ENCODE measurements at places on chromosomes 13 and 19. TPM values are rescaled to one million over a fixed set of nuclear protein-coding genes. Genes with fewer than 3 reads are reported as not detected.
A peak's percentile ranks its signal among the peaks of the same experiment; 100 is the strongest.

DNA sequence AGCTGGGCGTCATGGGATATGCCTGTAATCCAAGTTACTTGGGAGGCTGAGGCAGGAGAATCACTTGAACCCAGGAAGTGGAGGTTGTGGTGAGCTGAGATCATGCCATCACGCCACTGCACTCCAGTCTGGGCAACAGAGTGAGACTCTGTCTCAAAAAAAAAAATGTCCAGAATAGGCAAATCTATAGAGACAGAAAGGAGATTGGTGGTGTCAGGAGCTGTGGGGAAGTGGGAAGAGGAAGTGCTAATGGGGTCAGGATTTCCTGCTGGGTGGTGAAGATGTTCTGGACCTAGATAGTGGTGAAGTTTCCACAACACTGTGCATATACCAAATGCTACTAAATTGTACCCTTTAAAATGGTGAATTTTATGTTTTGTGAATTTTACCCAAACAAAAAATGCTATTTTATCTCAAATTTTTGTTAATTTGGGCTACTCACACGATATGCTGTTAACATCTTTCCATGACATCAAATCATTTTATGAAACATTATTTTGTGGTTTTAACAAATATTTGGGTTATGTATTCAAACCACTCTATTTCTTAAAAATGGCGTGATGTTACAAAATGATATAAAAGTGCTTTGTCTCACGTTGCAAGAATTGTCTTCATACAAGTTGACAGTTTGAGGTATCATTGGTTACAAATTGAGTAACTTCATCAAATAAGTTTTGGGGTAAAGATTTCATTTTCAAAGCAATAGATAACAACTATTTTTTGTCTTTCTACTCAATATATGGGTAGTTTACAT lies 7.4 kb upstream of the CYP4F3 start:
- no peak overlapping the region for H3K27ac ChIP-seq
- H3K27me3 ChIP-seq: peaks cover 11% of the 10 kb centered on the region
- H3K36me3 ChIP-seq: no peaks in the 10 kb centered on the region
- no peak for DNase-seq

- H3K27me3 ChIP-seq: no peaks in the 10 kb centered on the region
- no peak overlapping the region for H3K27ac ChIP-seq
- H3K4me3 ChIP-seq: no peak overlapping the region
- H3K4me1 ChIP-seq: no peaks in the 10 kb centered on the region
- DNase-seq: no peak
Measured at GRCh38 chr13:108708921-108709320, 79.5 kb downstream of the MYO16 start.

- H3K4me3 ChIP-seq: no peak overlapping the region
- H3K36me3 ChIP-seq: no peaks in the 10 kb centered on the region
- no peaks in the 10 kb centered on the region for H3K27me3 ChIP-seq
- DNase-seq: no peak
- no peaks in the 10 kb centered on the region for H3K4me1 ChIP-seq
Measured at GRCh38 chr13:41670873-41671443, 213.6 kb downstream of the RGCC start.

DNA sequence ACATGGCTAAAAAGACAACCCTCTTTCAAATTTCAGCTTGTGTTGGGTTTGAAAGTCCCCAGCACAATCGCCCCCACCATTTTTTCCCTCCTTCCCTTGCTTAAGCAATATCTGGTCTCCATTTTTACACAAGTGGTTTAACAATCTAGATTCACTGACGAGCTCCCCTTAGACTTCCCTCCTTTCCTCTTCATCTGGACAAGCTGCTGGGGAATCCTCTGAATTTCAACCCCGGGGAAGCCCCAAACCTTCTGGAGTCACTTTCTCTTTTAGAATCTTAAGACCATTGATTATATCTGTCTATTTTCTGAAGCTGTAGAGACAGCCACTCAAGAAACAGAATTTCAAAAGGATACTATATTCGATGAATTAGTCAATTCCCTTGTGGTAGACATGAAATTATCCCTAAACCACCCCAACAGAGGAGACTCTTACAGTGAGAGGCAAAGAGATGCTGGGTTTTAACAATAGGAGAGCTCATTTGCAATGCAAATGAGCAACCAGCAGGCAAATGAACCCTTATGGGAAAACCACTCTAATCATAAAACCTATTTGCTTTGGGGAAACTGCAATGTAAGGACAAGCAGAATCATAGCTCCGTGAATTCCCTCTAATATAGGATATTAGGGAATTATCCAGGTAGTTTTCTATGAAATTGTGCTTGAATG lies 78.9 kb downstream of the TEX26 start:
- no peak overlapping the region for H3K27ac ChIP-seq
- no peak for DNase-seq
- H3K4me1 ChIP-seq: peaks cover 37% of the 10 kb centered on the region
- no peaks in the 10 kb centered on the region for H3K36me3 ChIP-seq
- H3K27me3 ChIP-seq: peaks cover 26% of the 10 kb centered on the region
- no peak overlapping the region for H3K4me3 ChIP-seq

DNA sequence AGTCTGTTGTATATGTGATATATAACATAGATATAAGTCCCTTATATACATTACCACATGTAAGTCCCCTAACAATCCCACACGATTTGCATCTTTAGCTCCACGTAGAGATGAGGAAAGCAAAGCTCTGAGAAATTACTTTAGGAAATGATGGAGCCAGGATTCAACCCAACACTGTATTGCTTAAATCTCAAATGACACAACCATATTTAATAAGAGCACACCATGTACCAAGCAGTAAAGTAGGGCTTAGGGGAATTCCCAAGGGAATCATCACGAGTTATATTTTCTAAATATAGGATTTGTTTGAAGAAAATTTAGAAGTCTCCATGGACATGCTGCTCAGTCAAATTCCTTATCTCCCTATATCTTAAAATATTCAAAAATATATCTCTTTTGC lies 61.3 kb upstream of the POMP start:
- peaks cover 13% of the 10 kb centered on the region for H3K27me3 ChIP-seq
- no peaks in the 10 kb centered on the region for H3K4me1 ChIP-seq
- no peak for DNase-seq
- H3K4me3 ChIP-seq: no peak overlapping the region
- H3K27ac ChIP-seq: no peak overlapping the region

- peak overlapping the region; percentile 31 for H3K27ac ChIP-seq
- H3K4me3 ChIP-seq: peak overlapping the region; percentile 16
- no peaks in the 10 kb centered on the region for H3K36me3 ChIP-seq
- DNase-seq: peak; percentile 59
Measured at GRCh38 chr13:74289861-74290773, 155.9 kb upstream of the KLF12 start.

The THSD8 gene
- total RNA-seq: 30.9 TPM

The ZNF99 gene
- total RNA-seq: not detected

The ANGPTL8 gene
- total RNA-seq: not detected

- H3K27ac ChIP-seq: peak overlapping the region; percentile 17
- no peak for DNase-seq
- peaks cover 21% of the 10 kb centered on the region for H3K36me3 ChIP-seq
- H3K4me3 ChIP-seq: no peak overlapping the region
- H3K27me3 ChIP-seq: no peaks in the 10 kb centered on the region
Measured at GRCh38 chr13:99265821-99266426, 7.7 kb upstream of the GPR18 start.

The BICRA gene
- total RNA-seq: 15.0 TPM

The ZNF154 gene
- 3.1 TPM for total RNA-seq

GRCh38 chr13:40562975-40563349 lies 103.5 kb downstream of the FOXO1 start:
- peaks cover 27% of the 10 kb centered on the region for H3K36me3 ChIP-seq
- DNase-seq: peak; percentile 32
- H3K4me3 ChIP-seq: peak overlapping the region; percentile 34
- no peaks in the 10 kb centered on the region for H3K27me3 ChIP-seq
- H3K4me1 ChIP-seq: peaks cover 52% of the 10 kb centered on the region

- H3K27ac ChIP-seq: no peak overlapping the region
- no peak overlapping the region for H3K4me3 ChIP-seq
- no peaks in the 10 kb centered on the region for H3K27me3 ChIP-seq
- DNase-seq: no peak
Measured at GRCh38 chr19:33954686-33955085, 158.0 kb downstream of the KCTD15 start.

GRCh38 chr19:30788105-30788765 lies 416.1 kb downstream of the ZNF536 start:
- no peaks in the 10 kb centered on the region for H3K36me3 ChIP-seq
- H3K4me3 ChIP-seq: no peak overlapping the region
- no peak for DNase-seq
- no peaks in the 10 kb centered on the region for H3K27me3 ChIP-seq

GRCh38 chr19:48617146-48617937 lies 1.6 kb downstream of the RPL18 start:
- peak overlapping the region; percentile 97 for H3K4me3 ChIP-seq
- H3K27ac ChIP-seq: peak overlapping the region; percentile 99
- no peak for DNase-seq
- H3K27me3 ChIP-seq: no peaks in the 10 kb centered on the region
- H3K36me3 ChIP-seq: peaks cover 59% of the 10 kb centered on the region
- peaks cover 36% of the 10 kb centered on the region for H3K4me1 ChIP-seq

The CIC gene
- 83.8 TPM for total RNA-seq

DNA sequence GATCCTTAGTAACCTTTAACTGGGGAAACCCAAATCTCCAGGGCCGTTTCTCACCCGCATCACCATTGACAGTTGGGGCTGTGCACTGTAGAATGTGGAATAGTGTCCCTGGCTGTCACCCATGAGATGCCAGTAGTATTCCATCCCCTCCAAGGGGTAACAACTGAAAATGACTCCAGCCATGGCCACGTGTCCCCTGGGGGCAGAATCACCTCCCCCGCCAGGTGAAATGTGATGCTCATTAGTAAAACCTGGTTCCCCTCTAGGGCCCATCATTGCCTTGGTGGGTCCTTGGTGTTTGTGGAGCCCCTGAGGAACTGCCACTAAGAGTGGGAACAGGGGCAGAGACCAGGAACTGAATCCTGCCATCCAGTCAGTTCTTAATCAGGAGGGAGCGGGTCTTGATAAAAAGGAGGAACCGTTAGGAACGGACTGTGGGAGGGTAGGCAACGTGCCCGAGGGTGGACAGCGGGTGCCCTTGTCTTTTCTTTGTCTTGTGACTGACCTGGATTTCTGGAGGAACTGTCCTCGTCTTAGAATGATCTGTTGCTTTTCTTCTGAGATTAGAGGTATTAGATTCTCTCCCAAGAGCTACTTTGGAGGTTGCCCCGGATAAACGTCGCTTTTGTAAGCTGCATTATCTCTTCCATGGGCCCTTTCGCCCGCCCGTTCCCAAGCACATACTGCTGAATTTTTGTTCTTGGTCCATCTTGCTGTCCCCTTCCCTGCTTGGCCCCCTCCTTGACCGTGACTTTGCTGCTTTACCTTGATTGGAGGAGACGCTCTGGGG lies 3.5 kb downstream of the MYO9B start:
- peaks cover 64% of the 10 kb centered on the region for H3K4me1 ChIP-seq
- peak overlapping the region; percentile 66 for H3K4me3 ChIP-seq
- peak overlapping the region; percentile 74 for H3K27ac ChIP-seq
- no peaks in the 10 kb centered on the region for H3K27me3 ChIP-seq

The IQCN gene
- 3.7 TPM for total RNA-seq

GRCh38 chr19:4399812-4400134 lies 574 bp downstream of the SH3GL1 start:
- peaks cover 64% of the 10 kb centered on the region for H3K4me1 ChIP-seq
- peaks cover 53% of the 10 kb centered on the region for H3K36me3 ChIP-seq
- H3K27ac ChIP-seq: peak overlapping the region; percentile 92
- H3K4me3 ChIP-seq: peak overlapping the region; percentile 95
- no peaks in the 10 kb centered on the region for H3K27me3 ChIP-seq

GRCh38 chr19:45279587-45280192 lies 28.6 kb downstream of the MARK4 start:
- H3K27ac ChIP-seq: no peak overlapping the region
- H3K4me3 ChIP-seq: no peak overlapping the region
- H3K27me3 ChIP-seq: no peaks in the 10 kb centered on the region
- H3K4me1 ChIP-seq: no peaks in the 10 kb centered on the region
- DNase-seq: no peak

- peaks cover 52% of the 10 kb centered on the region for H3K4me1 ChIP-seq
- peak overlapping the region; percentile 22 for H3K4me3 ChIP-seq
- H3K27me3 ChIP-seq: no peaks in the 10 kb centered on the region
- DNase-seq: no peak
Measured at GRCh38 chr19:6778386-6778785, 5.9 kb downstream of the VAV1 start.

DNA sequence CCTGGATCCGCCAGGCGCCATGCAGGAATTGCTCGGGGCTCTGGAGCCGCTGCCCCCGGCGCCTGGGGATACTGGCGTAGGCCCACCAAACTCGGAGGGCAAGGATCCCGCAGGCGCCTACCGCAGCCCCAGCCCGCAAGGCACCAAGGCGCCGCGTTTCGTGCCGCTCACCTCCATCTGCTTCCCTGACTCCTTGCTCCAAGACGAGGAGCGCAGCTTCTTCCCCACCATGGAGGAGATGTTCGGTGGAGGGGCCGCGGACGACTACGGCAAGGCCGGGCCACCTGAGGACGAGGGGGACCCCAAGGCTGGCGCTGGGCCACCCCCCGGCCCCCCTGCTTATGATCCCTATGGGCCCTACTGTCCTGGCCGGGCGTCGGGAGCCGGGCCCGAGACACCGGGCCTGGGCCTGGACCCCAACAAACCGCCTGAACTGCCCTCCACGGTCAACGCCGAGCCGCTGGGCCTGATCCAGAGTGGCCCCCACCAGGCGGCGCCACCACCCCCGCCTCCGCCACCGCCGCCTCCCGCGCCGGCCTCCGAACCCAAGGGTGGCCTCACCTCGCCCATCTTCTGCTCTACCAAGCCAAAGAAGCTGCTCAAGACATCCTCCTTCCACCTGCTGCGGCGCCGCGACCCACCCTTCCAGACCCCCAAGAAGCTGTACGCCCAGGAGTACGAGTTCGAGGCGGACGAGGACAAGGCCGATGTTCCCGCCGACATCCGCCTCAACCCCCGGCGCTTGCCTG lies 6.1 kb downstream of the PRR12 start:
- peaks cover 22% of the 10 kb centered on the region for H3K4me1 ChIP-seq
- no peak overlapping the region for H3K4me3 ChIP-seq
- DNase-seq: no peak
- no peaks in the 10 kb centered on the region for H3K27me3 ChIP-seq
- H3K27ac ChIP-seq: no peak overlapping the region
- H3K36me3 ChIP-seq: peaks cover 46% of the 10 kb centered on the region

DNA sequence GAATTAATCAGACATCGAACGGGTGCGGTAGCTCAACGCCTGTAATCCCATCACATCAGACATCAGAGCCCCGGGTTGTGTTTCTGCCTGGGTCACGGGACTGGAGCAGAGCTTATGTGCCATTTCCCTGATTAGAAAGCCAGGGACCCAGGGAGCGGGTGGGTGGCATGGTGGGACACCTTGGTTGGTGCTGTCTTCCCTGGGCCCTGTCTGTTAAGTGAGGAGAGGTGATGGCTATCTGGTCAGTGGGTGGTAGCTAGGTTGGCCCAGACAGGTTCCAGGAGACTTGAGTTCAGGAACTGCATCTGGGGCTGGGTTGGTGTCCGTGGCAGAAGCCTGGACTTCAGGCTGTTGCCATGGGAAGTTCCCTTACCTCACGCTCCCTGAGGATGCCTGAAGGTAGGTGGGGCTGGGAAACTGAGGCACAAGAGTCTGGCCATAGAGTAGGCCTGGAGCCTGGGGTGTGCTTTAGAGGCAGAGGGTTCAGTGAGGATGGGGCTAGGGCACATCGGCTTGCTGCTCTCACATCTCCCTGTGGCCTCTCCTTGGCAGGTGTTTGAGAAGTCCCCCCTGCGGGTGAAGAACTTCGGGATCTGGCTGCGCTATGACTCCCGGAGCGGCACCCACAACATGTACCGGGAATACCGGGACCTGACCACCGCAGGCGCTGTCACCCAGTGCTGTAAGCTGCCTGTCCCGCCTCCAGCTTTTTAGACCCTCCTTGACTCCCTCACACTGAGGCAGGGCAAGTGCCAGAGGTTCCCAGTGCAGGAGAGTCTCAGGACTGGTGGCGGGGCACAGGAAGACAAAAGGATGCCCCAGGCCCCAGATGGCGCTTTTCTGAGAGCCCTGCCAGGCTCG lies 2.1 kb downstream of the RPL18A start:
- no peak for DNase-seq
- H3K27ac ChIP-seq: peak overlapping the region; percentile 96
- H3K4me3 ChIP-seq: peak overlapping the region; percentile 91
- H3K27me3 ChIP-seq: no peaks in the 10 kb centered on the region
- H3K4me1 ChIP-seq: peaks cover 27% of the 10 kb centered on the region
- H3K36me3 ChIP-seq: peaks cover 52% of the 10 kb centered on the region

All from activated CD8-positive, alpha-beta T cell treated with anti-CD3 and anti-CD28 coated beads, Interleukin-2, amount 10 ng/mL, durations not matched to agents 7 days and 5 days (primary cell).